Esophagus mucosa (tissue), 1 donor: ENCODE measurements at places on chromosomes 11 and 22. TPM values are rescaled to one million over a fixed set of nuclear protein-coding genes. Genes with fewer than 3 reads are reported as not detected.

The SLC25A45 gene
- total RNA-seq, result 3.4 TPM

The LUZP2 gene
- 1.3 TPM for total RNA-seq

The SLC22A25 gene
- total RNA-seq, result not detected

The MYBPC3 gene
- not detected for total RNA-seq

The DYNC2H1 gene
- 7.9 TPM for total RNA-seq

The GLYAT gene
- total RNA-seq, result not detected

The DAGLA gene
- 2.3 TPM for total RNA-seq
